CD4-positive, alpha-beta T cell treated with Interleukin-21 for 1 hour (primary cell): ENCODE measurements at places on chromosomes 6 and 20.

DNA sequence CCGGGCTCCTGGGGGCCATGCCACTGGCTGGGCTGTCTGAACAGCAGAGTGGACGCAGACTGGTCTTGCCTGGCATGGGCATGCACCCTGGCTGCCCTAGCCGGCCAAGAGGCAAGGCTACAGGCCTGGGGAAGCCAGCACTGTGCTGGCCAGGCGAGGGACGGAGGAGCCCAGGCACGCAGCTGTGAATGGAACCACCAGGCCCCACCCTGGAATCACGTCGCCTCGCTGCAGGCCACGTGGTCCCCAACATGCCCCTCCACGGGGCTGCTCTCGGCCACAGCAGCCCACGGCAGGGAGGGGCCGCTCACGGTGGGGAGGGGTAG, 4.0 kb downstream of the UCKL1 start:
- DNase-seq, result no peak

DNA sequence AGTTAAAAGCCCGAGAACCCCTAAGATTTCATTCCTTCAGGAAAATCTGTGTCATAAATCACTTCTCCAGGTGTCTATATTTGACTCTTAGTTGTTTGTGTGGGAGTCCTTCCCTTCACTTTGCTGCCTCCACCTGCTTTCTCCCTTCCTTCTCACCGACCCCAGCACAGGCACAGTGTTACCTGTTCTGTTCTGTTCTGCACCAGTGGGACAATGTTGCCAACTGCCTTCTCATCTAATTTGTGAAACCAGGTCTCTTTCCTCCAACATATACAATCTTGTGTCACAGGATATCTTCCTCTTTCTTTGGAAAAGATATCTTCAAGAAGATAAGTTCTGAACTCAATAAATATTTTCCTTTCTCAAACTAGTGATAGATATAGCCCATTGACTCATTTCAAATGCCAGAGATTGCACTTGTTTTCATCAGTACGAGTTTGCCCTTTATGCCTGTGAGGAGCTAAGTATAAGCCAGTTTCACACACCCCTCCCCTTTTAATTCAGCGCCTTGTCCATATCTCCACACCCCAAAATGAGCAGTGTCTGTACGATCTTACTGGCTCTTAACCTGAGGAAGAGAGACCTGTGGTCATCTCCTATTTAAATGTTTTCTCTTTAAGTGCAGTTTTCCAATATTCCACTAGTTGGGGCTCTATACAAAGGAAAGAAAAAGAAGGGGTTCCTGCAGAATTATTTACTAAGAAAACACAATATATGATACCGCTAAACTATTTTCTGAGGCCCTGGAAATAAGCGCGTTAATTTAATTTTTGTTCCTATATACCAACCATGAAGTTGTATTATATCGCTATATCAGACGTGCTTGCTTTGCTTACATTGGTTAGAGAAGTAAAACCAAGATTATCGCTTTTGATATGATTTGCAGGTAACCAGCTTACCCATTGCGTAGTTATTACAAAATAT, 81.6 kb upstream of the PREP start:
- DNase-seq, result peak; percentile 67

- DNase-seq, result peak; percentile 41
Observed at GRCh38 chr6:12289365-12289919, 719 bp upstream of the EDN1 start.

GRCh38 chr6:36368421-36368820, 19.0 kb downstream of the ETV7 start:
- no peak for DNase-seq

DNA sequence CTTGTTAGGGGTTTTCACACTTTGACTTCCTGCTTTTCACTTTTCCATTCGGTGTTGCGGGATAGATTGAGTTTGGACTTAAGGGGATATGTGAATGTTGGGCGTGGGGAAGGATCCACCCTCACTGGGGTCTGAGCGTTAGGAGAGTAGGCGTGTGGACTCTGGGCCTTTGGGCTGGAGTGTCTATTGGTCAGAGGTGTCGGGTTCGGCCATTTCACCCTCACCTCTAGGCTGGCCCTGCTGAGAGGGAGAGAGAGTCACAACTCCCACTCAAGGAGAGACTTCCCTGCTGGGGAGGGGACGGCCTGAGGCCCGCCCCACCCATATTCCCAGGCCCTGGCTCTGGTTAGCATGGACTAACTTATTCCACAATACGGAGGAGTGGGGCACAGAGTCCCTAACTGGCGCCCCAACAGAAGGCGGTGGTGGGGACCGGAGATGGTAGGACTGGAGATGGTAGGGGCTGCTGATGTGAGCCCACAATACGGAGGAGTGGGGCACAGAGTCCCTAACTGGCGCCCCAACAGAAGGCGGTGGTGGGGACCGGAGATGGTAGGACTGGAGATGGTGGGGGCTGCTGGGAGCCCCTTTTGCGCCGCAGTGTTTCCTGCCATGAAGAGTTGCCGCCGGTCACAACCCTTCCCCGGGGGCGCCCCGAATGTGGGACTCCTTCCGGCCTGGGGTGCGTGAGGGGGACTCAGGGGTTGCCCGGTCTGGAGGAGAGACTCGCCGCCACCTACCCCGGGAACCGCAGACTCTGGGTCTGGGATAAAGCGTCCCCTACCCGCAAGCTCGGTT, 1.4 kb upstream of the PTPRA start:
- peak; percentile 25 for DNase-seq
